ENCODE measurements at places on chromosomes 7 and 10. TPM values are rescaled to one million over a fixed set of nuclear protein-coding genes. Genes with fewer than 3 reads are reported as not detected.

The TEX47 gene
- total RNA-seq = not detected

DNA sequence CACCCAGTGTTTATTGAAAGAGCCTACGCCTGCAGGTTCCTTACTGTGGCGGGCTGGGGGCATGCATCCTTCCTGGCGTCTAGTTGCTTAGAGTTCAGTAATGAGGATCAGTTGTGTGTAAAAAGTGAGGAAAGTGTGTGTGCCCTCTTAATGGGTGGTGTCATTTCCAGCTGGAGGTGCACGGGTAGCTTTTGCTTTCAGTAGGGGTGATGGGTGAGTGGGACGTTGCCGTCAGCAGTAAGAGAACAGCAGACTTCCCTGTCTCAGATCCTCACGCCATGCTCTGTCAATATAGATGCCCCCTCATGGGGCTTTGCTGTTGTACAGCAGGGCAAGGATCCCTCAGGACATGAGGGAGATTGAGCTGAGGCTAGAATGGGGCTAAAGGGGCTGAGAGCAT is 352.6 kb upstream of the GALNT17 start:
- DNase-seq = no peak

GRCh38 chr10:15244635-15245197 is 76.2 kb upstream of the NMT2 start:
- DNase-seq = no peak

- no peak for DNase-seq
Observed at GRCh38 chr10:86753638-86754434, 2.6 kb upstream of the BMPR1A start.

DNA sequence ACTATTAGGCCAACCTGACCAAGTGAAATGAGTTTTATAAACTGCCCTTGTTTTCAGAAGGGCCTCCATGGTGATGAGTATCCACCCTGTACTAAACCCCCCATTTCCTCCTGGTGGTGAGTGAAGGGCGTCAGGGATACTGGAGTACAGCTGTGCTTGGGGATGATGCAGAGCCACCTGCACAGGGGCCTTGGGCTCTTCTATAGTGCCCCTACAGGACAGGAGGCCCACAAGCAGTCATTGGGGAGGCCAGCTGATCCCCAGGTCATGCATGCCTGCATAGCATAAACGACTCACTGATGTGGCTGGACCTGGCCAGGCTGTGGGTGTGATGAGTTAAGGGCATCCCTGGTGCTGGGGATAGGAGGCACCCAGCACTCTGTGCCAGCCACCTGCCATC is 114.1 kb upstream of the CELF2 start:
- no peak for DNase-seq

DNA sequence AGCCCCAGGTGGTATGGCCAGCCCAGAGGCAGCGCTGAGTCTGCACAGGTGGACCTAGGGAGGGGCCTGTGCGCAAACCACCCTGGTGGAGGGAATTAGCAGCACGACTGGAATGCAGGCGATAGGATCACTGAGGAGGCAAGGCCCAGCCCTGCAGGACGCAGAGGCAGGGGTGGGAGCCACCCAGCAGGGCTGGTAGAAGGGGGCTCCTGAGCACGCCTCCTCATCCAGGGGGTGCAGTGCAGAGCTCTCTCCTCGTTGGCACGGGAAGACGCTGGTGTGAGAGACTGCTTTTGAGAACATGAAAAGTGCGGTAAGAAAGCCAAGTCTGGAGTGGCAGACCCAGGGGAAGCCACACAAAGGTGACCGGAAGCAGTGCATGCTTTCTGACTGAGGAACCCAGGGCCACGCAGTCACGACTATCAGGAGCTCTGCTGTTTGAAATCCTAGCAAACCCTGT is 6.0 kb downstream of the FXYD4 start:
- DNase-seq = no peak

- DNase-seq = peak; percentile 77
Observed at GRCh38 chr10:114026189-114027040, 17.3 kb upstream of the ADRB1 start.

The NUDT13 gene
- total RNA-seq = 2.3 TPM

- DNase-seq = no peak
Observed at GRCh38 chr7:71775648-71776047, 636.5 kb downstream of the CALN1 start.

The GPR26 gene
- not detected for total RNA-seq

DNA sequence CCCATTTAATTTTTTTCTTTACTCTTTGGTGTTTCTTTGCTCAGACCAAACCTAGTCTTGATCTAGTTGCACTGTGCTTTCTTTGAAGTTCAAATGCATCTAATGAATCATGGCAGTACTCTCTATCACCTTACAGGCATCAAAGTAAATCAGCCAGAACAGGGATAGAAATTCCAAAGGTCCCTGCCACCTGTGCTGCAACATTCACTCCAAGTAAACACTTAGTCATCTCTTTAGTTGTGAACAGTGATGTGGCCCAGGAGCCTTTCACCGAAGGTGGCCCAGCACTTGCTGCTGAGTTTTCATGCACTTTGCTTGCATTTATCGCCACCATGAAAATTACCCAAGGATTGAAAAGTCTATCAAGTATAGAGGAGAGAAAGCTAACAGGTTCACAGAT is 314.1 kb upstream of the ETV1 start:
- no peak for DNase-seq

The GBX1 gene
- not detected for total RNA-seq

DNA sequence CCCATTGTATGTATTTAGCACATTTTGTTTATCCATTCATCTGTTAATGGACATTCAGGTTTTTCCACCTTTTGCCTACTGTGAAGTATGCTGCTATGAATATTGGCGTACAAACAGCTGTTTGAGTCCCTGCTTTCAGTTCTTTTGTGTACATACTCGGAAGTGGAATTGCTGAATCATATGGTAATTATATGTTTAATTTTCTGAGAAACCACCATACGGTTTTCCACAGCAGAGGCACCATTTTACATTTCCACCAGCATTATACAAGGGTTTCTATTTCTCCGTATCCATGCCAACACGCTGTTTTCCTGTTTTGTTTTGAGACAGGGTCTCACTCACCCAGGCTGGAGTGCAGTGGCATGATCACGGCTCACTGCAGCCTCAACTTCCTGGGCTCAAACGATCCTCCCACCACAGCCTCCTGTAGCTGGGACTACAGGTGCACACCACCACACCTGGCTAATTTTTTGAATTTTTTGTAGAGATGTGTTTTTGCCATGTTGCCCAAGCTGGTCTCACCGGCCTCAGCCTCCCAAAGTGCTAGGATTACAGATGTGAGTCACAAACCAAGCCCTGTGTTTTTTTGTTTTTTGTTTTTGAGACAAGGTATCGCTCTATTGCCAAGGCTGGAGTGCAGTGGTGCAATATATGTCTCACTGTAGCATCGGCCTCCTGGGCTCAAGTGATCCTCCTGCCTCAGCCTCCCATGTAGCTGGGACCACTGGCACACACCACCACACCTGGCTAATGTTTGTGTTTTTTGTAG is 22.1 kb upstream of the FBXW4 start:
- DNase-seq = no peak

The PAPOLB gene
- total RNA-seq = 0.07 TPM

- no peak for DNase-seq
Observed at GRCh38 chr7:32293833-32294232, 196.3 kb downstream of the LSM5 start.

The ASB10 gene
- total RNA-seq = not detected

- peak; percentile 13 for DNase-seq
Observed at GRCh38 chr10:36888925-36889573, 236.3 kb upstream of the ANKRD30A start.

DNA sequence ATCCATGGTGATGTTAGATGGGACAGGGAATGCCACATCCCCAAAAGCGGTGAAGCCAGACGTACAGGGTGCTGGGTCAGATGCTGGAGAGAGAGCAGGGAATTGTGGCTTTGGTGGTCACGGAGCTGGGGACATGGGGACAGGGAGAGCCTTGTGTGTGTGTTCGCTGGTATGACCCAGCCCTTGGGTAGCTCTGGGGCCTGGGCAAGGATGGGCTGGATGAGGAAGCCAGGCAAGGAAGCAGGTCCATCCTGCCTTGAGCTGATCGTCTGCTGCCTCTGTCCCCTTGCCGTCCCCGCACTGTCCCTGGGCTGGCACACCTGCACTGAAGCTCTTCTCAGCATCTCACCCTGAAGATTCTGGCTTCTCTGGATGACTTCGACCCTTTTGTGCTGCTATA is 15.4 kb upstream of the CLDN4 start:
- no peak for DNase-seq

- no peak for DNase-seq
Observed at GRCh38 chr7:141076377-141076776, 2.5 kb downstream of the TMEM178B start.

The UCN3 gene
- total RNA-seq = not detected

DNA sequence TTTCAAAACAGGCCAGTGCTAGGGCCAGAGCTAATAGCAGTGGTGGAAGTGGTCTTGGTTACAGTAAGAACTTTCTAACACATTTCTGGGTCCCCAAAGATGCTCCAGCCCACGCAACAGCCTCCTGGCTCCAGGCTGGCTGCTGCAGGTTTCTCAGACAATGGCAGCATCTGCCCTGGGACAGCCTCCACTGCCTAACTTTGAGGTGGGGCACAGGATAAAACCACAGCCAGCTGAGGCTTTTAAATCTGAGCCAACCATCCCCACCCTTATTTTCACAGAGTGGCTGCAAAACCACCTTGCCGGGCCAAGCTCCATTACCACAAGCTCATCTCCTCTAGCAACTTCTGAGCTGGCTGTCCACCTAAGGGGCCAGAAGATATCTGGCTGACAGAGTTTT is 84.8 kb downstream of the FAM53B start:
- no peak for DNase-seq

The TFAM gene
- 45.1 TPM for total RNA-seq

DNA sequence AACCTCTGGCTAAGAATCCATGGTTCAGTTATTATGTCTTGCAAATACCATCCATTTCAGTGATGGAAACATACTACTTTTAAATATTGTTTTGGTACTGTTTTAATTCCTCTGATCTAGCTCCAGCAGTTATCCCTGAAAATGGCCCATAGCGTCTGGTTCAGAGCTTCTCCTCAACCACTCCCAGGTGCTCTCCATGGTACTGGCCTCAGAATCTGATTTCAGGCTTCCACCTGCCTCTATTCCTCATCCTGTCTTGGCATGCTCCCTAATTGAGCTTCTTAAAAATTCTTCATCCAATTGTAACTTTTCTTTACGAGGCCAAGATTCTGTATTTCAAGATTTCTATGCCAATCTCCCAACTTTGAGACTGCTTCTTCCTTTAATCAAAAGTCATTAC is 236.3 kb downstream of the HTR7 start:
- DNase-seq = peak; percentile 3

The CYP26C1 gene
- total RNA-seq = 2.0 TPM

The NDUFB2 gene
- total RNA-seq = 197 TPM

The HOXA11 gene
- 16.7 TPM for total RNA-seq

- no peak for DNase-seq
Observed at GRCh38 chr7:7274782-7275181, 92.4 kb downstream of the C1GALT1 start.

DNA sequence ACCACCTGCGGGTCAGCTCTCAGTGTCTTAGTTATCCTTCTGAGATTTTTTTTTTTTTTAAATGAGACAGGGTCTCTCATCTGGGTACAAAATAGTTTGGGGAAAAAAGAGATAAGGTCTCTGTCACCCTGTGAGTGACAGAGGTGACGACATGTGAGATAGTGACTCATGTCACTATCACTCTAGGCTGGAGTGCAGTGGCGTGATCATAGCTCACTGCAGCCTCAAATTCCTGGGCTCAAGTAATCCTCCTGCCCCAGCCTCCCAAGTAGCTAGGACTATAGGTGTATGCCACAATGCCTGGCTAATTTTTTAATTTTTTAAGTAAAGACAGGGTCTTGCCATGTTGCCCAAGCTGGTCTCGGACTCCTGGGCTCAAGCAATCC is 10.4 kb downstream of the BLVRA start:
- no peak for DNase-seq

DNA sequence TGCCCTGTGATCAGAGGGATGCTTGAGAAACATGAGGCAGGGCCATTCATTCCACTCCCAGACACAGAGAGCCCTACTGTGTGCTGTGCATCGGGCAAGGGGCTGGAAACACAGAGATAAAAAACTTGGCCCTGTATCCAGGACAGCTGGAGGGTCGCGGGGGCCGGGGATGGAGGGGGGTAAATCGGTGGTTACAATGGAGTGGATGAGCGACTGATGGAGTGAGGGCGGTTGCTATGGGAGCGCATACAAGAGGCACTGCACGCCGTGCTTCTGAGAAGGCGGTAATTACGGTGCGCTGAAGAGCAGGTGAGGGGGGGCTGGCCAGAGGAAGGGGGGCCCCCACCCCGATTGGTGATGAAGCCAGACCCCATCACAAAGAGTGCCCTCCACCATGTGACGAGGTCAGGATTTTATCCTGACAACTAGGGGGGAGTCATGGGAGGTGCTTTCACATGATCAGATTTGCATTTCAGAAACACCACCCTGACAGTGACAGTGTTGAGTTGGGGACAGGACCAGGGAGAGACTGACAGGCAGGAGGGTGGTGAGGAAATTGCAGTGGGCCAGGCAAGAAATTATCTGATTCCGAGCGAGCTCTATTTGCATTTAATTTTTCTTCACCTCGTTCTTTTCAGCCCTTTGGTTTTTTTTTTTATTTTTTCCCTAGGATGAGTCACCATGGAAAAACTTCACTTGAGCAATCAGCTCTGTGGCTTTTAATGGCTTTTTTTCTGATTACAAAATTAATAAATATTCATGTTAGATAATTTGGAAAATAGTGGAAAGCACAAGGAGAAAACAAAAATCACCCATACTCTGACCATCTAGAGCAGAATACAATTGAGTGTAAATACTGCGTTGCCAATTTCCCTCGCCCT is 7.8 kb downstream of the CPA5 start:
- DNase-seq = peak; percentile 62

The HECW1 gene
- not detected for total RNA-seq

The CDCA7L gene
- 91.6 TPM for total RNA-seq

GRCh38 chr10:98664329-98665042 is 217.8 kb upstream of the HPS1 start:
- DNase-seq = peak; percentile 18

- peak; percentile 49 for DNase-seq
Observed at GRCh38 chr10:15725603-15726002, 5.9 kb upstream of the ITGA8 start.

GRCh38 chr7:114432703-114433102 is 18.1 kb downstream of the FOXP2 start:
- DNase-seq = no peak

GRCh38 chr10:122310311-122311050 is 39.4 kb downstream of the BTBD16 start:
- DNase-seq = peak; percentile 98

DNA sequence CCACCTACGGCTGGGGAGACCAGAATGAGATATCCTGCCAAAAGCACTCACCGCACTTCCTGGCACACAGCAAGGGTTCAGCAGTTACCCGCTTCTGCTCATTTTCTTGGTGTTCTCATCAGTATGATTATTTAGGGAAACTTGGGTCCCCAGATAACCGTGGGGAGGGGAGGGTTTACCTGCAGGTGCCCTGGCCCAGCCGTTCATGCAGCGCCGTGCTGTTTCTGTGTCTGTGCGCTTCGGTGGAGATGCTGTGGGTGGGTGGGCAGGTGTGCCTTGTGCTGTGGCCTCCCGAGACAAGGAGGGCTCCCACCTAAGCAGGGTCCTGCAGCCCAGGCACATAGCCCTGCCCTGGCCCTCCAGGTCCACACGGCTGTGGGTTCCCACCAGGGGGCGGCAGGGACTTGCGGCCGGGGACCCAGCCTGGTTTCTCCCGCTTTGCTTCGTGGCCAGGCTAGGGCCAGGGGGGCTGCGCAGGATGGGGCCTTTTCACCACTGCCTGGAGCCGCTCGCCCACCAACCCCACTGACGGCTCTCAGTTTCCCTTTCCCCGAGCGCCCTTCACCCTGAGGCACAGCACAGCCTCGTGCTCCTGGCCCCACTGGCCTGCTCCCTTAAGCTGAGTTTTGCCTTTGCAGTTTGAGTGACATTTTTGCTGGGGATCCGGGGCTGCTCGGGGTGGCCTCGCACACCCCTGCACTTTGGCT is 78.5 kb downstream of the LHPP start:
- peak; percentile 45 for DNase-seq

The STEAP1B gene
- total RNA-seq = 55.4 TPM
